ENCODE measurements at places on chromosomes 7 and 10. TPM values are rescaled to one million over a fixed set of nuclear protein-coding genes. Genes with fewer than 3 reads are reported as not detected.

- no peak for DNase-seq
These were observed 10.4 kb downstream of the ADCY1 start for GRCh38 chr7:45584261-45585210.

DNA sequence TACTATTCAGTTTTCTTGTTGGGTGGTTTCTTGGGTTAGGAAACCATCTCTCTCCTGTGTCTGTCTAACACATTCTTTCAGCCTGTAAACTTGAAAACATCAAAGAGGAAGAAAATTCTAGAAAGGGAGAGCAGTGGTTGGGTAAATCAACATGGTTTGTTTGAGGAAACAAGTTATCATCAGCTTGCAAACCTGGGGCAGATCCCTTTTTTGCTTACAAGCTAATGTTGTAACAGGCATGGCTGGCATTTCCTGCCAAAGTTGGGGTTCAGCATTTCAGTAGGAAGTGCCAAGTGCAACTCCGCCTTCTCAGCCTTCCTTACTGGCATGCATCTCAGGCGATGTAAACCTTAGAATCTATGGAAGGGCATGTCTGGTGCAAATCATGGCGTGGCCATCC lies 112.6 kb downstream of the EEPD1 start:
- peak; percentile 42 for DNase-seq

DNA sequence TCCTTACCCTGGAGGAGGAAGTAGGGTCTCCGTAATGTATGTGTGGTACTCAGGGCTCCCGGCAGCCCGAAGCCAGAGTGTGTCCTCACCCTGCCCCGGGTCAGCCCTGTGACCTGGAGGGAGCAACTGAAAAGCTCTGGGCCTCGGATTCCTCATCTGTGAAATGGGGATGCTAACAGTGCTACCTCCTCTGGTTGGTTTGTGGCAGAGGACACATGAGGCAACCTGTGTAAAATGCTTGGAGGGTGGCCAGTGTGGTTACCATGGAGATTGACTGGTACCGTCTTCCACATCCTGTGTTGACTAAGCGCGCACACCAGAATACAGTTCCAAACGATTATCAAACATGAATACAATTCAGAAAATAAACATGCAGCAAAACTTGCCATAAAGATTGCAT lies 163.8 kb upstream of the KLF6 start:
- DNase-seq: peak; percentile 72

DNA sequence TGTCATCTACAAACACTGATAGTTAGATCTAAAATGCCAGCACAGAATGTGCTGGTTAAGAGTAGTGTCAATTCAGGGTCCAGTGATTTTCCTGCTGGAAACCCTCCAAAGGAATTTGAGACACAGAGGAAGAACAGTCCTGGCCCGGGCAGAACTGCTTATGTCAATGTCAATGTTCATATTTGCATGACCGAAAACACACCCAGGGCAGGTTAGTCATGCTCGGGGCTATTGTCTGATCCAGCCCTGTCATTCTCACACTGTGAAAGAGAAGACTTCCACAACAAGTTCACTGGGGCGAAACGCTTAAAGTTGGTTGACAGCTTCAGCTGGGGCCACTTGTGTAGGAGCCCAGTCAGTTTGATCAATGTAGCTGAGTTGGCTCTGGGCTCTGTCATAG lies 139.3 kb downstream of the C1GALT1 start:
- no peak for DNase-seq

DNA sequence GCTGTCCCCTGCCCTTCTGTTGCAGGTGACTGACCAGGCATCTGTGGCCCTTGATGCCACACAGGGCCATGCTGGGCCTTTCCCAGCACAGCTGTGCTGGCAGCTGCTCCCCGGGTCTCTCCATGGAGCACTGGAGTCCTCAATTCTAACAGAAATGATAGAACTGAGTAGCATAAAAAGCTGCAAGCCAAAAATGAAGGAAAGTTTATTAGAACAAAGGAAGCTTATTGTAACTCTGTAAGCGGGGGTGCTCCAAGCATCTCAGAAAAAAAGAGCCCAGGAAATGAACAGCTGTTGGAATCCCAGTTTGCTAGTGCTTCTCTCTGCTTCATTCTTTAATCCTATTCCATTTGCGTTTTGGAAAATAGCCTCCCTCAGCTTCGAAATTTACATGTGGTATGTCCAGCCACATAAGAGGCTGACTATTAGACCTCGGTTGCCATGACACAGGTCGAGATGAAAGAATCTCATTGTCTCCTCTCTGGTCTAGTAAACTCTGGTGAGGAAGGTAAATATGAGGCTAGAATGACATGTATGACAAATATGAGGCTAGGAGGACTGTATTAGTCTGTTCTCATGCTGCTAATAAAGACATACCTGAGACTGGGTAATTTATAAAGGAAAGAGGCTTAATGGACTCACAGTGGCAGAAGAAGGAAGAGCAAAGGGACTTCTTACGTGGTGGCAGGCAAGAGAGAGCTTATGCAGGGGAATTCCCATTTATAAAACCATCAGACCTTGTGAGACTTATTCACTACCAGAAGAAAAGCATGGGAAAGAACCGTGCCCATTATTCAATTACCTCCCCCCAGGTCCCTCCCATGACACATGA lies 23.7 kb downstream of the EPDR1 start:
- DNase-seq: no peak

GRCh38 chr7:133077394-133077793 lies 4.5 kb downstream of the CHCHD3 start:
- no peak for DNase-seq

- peak; percentile 43 for DNase-seq
These were observed 15.0 kb upstream of the GFRA1 start for GRCh38 chr10:116287906-116288501.

The CYP3A7 gene
- total RNA-seq: not detected

All from A172 (cell line).